Stimulated activated CD4-positive, alpha-beta T cell treated with anti-CD3 and anti-CD28 coated beads, TNF-alpha, amount 100 ng/mL, for 4 hours (primary cell): ENCODE measurements at places on chromosomes 6 and 20.

DNA sequence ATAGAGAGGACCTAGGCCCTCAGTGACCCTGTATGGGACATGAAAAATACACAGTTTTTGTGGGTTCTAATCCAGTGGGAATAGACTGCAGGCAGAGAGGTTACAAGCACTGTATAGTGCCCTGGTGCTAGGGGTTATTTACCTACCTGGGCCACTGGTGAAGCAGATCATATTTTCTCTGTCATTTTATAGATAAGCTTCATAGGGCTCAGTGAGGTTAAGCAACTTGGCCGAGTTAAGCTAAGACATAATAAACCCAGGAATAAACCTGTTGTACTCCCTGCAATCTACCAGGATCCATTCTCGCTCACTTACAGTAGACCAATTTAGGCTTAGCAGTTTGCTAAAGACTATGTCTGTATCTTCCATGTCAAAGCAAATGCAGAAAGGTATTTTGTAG, 340.6 kb upstream of the KHDRBS2 start:
- DNase-seq, result no peak

GRCh38 chr6:41733707-41734665, 1.4 kb downstream of the TFEB start:
- peak; percentile 38 for DNase-seq

DNA sequence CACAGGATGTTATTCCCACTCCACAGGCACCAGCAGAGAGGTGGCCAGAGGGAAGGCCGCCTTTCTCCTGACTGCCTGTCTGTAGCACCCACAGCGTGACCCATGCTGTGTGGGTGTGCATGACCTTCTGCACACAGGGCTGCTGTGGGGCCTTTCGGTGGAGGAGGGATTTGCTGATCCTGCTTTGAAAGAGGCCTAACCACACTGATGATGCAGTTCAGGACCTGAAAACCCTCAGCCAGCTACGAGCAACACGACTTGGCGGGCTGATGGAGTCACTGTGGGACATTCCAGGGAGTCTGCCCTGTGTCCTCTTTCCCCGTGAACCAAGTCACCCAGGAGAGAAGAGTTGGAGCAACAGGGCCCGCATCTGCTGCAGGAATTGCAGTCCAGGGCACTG, 49.1 kb downstream of the SYTL3 start:
- no peak for DNase-seq

DNA sequence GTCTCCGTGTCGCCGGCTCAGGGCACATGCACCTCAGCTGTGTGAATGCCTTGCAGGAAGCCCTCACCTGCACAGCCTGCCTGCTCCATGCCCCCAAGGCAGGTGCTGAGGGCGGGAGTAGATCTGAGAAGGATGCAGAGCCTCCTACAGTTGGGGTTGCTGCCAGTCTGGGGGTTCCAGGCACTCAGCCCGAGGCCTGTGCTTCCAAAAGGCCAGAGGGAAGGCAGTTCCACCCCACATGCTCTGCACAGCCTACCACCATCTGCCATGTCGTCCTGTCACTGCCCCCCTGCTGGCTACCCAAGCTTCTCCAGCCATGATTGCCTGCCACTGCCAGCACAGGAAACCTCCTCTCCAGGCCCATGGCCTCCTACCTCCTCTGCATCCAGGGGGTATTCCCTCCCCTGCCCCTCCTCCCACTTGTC, 19.3 kb downstream of the ACSS1 start:
- no peak for DNase-seq

GRCh38 chr6:33833599-33833998, 29.8 kb upstream of the MLN start:
- DNase-seq, result no peak

- no peak for DNase-seq
These were observed 16.8 kb upstream of the PTGIS start for GRCh38 chr20:49584418-49585382.

- DNase-seq, result no peak
These were observed 10.0 kb downstream of the SGK1 start for GRCh38 chr6:134307870-134308269.

- no peak for DNase-seq
These were observed 23.8 kb downstream of the GABRR2 start for GRCh38 chr6:89291256-89291819.

GRCh38 chr6:130958468-130958867, 104.6 kb downstream of the EPB41L2 start:
- DNase-seq, result no peak

- no peak for DNase-seq
These were observed 182.1 kb downstream of the KIF6 start for GRCh38 chr6:39543095-39543494.
